ENCODE measurements at places on chromosomes 13 and 19.

DNA sequence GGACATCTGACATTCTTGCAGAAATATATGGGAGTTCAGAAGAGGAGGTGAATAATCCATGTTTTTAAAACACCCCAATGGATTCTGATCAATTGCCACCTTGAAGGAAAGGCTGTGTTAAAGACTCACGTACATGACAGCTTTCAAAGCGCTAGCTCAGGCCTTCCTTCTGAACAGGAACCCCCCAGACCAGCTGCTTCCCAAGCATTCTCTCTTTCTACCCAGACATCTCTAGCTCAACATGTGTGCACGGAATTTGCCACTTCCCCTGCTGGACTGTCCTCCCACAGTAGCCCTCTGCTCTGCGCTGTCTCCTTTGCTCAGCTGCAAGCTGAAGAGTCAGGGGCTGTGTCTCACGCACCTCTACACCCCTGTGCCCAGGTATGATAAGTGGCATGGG is 54.5 kb downstream of the STK24 start:
- DNase-seq = no peak

DNA sequence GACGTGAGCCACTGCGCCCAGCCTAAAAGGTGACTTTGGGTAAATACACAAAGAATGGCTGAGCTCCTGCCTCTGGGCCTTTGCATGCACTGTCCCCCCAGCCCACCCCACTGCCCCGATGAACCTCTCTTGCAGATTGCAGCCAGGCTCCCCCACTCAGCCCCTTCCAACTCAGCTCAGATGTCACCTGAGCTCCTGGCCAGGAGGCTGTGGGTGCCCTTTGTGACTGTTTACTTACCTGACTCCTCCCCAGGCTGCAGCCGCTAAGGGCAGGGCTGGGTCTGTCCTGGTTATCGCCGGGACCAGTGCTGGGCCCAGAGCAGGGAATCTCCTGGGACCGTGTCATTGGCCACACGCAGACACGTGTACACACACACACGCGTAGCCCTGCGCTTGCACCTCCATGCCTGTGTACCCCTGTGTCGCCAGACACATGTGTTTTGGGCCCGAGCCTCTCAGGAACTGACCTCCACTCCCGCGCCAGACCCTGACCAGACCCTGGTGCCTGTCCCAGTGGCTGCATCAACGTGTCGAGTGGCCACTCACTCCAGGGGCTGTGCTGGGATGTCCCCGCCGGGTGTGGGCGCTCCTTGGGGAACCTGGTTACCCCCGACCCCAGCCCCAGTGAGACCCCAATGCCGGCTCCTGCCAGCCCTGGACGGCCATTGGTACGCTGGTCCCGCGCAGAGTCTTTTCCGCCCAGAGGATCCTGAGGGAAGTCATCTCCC is 18.7 kb downstream of the EFNA2 start:
- DNase-seq = no peak

GRCh38 chr19:6023085-6023682 is 45.2 kb upstream of the RANBP3 start:
- no peak for DNase-seq

DNA sequence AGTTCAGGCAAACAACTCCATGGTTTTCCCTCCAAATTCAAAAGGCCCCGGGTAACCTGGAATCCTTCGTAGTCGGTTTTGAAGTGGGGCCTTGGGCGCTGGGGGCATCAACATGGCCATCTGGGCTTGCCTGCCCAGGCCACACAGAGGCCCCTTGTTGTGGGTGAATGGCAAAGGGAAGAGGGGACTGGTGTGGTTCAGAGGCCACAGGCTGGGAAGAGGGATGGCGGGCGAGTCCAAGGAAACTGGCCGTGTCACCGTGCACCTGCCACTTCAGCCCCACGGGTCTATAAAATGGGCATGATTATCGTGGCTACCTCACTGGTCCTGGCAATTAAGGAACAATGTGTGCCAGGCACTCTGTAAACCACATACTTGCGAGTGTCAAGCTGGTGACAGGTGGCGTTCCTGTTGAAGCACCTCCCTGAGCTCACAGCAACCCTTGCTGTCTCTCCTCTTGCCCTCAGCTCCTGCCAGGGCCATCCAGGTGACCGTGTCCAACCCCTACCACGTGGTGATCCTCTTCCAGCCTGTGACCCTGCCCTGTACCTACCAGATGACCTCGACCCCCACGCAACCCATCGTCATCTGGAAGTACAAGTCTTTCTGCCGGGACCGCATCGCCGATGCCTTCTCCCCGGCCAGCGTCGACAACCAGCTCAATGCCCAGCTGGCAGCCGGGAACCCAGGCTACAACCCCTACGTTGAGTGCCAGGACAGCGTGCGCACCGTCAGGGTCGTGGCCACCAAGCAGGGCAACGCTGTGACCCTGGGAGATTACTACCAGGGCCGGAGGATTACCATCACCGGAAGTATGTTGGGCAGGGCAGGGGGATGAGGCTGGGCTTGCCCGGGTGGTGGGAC is 1.3 kb downstream of the LSR start:
- DNase-seq = no peak

- no peak for DNase-seq
Observed at GRCh38 chr13:47832458-47832972, 168.6 kb downstream of the SUCLA2 start.

DNA sequence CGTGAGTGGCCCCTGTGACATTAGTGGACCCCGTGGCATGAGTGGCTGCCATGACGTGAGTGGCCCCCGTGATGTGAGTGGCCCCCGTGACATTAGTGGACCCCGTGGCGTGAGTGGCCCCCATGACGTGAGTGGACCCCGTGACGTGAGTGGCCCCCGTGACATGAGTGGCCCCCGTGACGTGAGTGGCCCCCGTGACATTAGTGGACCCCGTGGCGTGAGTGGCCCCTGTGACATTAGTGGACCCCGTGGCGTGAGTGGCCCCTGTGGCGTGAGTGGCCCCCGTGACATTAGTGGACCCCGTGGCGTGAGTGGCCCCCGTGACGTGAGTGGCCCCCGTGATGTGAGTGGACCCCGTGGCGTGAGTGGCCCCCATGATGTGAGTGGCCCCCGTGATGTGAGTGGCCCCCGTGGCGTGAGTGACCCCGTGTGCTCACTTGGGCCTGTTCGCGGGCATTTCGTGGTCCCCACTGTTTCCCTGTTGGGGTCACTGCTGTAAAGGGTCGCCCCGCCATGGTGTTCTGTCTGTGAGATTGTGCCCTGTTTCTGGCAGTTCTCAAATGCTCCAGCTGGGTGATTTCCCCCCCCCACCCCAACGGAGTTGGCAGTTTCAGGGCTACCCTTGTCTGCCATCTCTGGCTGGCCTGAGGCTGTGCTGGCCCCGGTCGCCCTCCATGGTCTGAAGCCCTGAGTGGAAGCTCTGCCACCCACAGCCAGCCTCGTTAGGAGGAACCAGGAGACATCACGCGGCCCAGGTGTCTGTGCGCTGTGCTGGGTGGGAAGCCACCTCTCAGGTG is 64.2 kb downstream of the MCF2L start:
- no peak for DNase-seq

- no peak for DNase-seq
Observed at GRCh38 chr19:38569368-38569983, 48.3 kb downstream of the MAP4K1 start.

- DNase-seq = no peak
Observed at GRCh38 chr13:82076496-82076895, 1735.6 kb upstream of the SPRY2 start.

DNA sequence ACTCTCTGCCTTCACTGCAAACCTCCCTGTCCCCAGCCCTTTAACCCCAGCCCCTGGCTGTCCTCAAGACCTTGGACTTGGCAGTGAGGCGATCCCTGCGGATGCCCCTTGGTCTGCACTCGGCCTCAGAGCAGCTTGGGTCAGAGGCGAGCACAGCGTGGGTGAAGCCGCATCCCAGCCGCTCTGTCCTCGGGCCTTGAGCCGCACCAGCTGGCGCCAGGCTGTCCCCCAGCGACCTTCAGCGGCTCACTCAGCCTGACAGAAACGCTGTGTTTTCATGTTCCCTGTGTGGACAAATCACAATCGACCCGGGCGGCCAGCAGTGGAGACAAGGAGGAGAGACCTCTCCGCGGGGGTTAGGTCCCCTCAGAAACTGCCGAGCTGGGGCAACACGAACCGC is 52.0 kb downstream of the GNG7 start:
- DNase-seq = no peak

- DNase-seq = no peak
Observed at GRCh38 chr13:20721454-20722357, 18.2 kb downstream of the IL17D start.

Data from CD4-positive, CD25-positive, alpha-beta regulatory T cell (primary cell).